ENCODE measurements at places on chromosomes 11 and 22. TPM values are rescaled to one million over a fixed set of nuclear protein-coding genes. Genes with fewer than 3 reads are reported as not detected.

- H3K27me3 ChIP-seq = no peaks in the 10 kb centered on the region
- no peaks in the 10 kb centered on the region for H3K36me3 ChIP-seq
- no peaks in the 10 kb centered on the region for H3K4me1 ChIP-seq
- H3K4me3 ChIP-seq = no peak overlapping the region
Measured at GRCh38 chr11:113603277-113604059, 102.6 kb downstream of the TMPRSS5 start.

Gene SCGB1C1
- not detected for total RNA-seq

Gene OR51F1
- not detected for total RNA-seq

DNA sequence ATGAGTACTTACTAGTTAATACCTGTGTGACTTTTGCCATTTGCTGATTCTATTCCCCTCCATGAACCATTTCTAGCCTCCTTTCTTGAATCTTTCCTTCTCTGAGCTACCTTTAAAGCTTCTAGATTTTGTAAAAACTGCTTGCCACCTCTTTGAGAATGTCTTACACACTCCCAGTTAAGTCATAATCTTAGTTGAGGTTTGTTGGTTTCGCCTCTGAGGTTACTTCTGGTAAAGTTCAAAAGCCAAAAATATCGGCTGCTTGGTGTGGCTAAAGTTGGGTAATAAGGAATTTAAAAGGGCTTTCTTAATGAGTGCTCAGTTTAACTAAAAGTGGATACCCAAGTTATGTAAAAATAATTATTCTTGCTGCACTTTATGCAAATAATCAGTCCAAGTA is 10.4 kb upstream of the GLYAT start:
- peaks cover 16% of the 10 kb centered on the region for H3K27me3 ChIP-seq
- DNase-seq = no peak
- no peaks in the 10 kb centered on the region for H3K36me3 ChIP-seq
- H3K27ac ChIP-seq = no peak overlapping the region
- H3K4me3 ChIP-seq = no peak overlapping the region

Gene MOGAT2
- 0.12 TPM for total RNA-seq

DNA sequence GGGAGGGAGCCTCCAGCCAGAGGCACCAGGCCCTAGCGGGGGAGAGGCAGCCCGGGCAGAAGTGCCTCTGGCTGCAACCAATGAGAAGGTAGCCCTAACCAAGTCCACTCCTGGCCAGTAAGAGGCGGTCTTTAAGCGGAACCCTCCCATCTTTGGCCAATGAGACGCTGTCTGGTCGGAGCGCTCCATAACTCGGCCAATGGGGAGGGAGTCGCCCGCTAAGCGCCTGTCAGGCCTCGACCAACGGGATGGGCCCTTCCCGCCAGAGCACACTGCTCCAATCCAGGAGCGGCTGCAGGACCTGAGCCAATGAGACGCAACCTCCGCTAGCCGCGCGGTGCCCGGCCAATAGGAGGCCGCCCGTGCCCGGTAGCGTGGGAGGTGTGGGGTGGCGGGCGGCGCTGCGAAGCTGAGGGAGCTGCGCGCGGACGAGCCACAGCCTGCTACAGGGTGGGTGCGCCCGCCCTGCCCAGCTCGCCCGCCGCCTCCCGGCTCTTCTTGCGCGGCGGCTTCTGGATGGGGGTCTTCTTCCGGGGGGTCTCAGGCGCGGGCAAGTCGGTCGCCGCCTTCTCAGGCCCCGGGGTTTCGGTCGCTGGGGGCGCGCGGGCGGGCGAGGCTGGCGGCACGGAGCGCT is 12.6 kb downstream of the SCARF2 start:
- H3K4me3 ChIP-seq = no peak overlapping the region
- H3K36me3 ChIP-seq = no peaks in the 10 kb centered on the region
- no peak for DNase-seq
- H3K27ac ChIP-seq = no peak overlapping the region
- peaks cover 29% of the 10 kb centered on the region for H3K4me1 ChIP-seq

Gene EHF
- not detected for total RNA-seq
